ENCODE measurements at places on chromosomes 7 and 10. TPM values are rescaled to one million over a fixed set of nuclear protein-coding genes. Genes with fewer than 3 reads are reported as not detected.

DNA sequence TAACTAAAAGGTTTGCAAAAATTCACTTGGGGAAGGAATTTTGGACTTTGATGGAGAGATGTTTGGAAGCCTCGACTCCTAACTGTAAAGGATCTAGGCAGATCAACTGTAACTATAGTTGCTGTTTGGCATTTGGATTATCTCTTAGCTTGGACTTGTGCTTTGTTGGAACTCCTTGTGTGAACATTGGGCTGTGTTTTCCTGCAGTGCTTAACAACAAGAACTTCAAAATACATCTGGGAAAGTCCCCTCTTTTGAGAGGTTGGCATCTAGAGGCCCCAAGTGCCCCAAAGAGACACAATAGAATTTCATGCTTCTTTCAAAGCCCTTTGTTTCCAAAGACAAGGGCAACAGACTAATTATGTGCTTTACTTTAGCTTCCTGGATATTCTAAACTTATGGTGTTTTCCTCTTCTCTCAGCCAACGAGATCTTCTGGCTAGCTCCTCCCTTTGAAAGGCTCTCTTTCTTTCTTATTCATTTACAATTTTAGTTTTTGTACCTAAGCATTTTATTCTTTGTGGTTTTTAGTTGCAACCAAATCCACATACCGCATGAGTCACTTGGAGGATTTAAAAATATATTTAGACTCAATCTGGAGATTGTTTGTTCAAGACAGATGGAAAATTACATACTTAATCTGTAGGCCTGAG lies 11.6 kb downstream of the ABCA13 start:
- DNase-seq, result no peak

GRCh38 chr10:61835069-61835945 lies 66.2 kb upstream of the ARID5B start:
- DNase-seq, result no peak

HYCC1 gene
- polyA plus RNA-seq, result 7.7 TPM

GCK gene
- 17.4 TPM for polyA plus RNA-seq

Data from right cardiac atrium (tissue), 5 donors.